GM23338 (cell line): ENCODE measurements at places on chromosomes 16 and 17. TPM values are rescaled to one million over a fixed set of nuclear protein-coding genes. Genes with fewer than 3 reads are reported as not detected.

GRCh38 chr17:63478814-63479494 is 2.1 kb downstream of the ACE start:
- H3K27me3 ChIP-seq: peaks cover 19% of the 10 kb centered on the region
- H3K27ac ChIP-seq: no peak overlapping the region
- no peak overlapping the region for H3K4me3 ChIP-seq
- DNase-seq: peak; percentile 94

GRCh38 chr16:82995924-82996441 is 369.2 kb downstream of the CDH13 start:
- no peak overlapping the region for H3K27ac ChIP-seq
- H3K36me3 ChIP-seq: no peaks in the 10 kb centered on the region

DNA sequence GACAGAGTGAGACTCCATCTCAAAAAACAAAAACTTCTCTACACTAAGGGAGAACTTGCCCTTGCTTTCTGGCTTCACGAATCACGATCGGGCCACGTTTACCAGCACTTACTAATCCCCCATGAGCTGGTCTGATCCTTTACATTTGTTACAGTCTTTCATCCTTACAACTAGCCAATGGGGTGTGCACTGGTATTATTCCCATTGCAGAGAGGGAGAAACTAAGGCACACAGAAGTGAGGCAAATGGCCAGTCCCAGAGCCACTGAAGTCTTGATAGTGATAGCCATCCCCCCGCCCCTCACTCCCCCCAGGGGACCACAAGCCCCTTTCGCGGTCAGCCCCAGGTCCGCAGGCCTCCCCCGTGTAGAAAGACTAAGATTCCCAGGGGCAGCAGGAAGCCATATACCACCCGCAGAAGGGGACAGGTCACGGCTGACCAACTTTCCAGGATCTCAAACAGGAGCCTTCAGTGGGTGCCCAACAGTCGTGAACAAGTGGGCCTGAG is 868 bp downstream of the NATD1 start:
- H3K36me3 ChIP-seq: no peaks in the 10 kb centered on the region
- peaks cover 28% of the 10 kb centered on the region for H3K4me1 ChIP-seq
- H3K27ac ChIP-seq: no peak overlapping the region
- H3K27me3 ChIP-seq: peaks cover 5% of the 10 kb centered on the region; the same call in 1 of the 2 replicates
- H3K4me3 ChIP-seq: peak overlapping the region; percentile 59

- H3K27me3 ChIP-seq: no peaks in the 10 kb centered on the region
- no peak overlapping the region for H3K27ac ChIP-seq
- H3K36me3 ChIP-seq: no peaks in the 10 kb centered on the region
- peaks cover 20% of the 10 kb centered on the region for H3K4me1 ChIP-seq
- H3K4me3 ChIP-seq: no peak overlapping the region
Measured at GRCh38 chr16:73527187-73527586, 479.3 kb upstream of the ZFHX3 start.

GRCh38 chr16:5730783-5731182 is 633.2 kb upstream of the EEF2KMT start:
- H3K36me3 ChIP-seq: no peaks in the 10 kb centered on the region
- H3K27me3 ChIP-seq: no peaks in the 10 kb centered on the region
- H3K4me1 ChIP-seq: no peaks in the 10 kb centered on the region
- H3K4me3 ChIP-seq: no peak overlapping the region
- no peak overlapping the region for H3K27ac ChIP-seq
- no peak for DNase-seq

GRCh38 chr17:7022781-7023571 is at the start of gene BCL6B:
Gene BCL6B, plus strand, starts transcription at chr17:7023050. Its CDS starts 622 bp downstream, at chr17:7023672.
- no peaks in the 10 kb centered on the region for H3K36me3 ChIP-seq
- peak within 1 kb of the TSS; percentile 74 for H3K4me3 ChIP-seq
- H3K27me3 ChIP-seq: peaks cover 34% of the 10 kb centered on the region
- no peak within 1 kb of the TSS for H3K27ac ChIP-seq
- peaks cover 37% of the 10 kb centered on the region for H3K4me1 ChIP-seq
- peak; percentile 68 for DNase-seq

- peaks cover 6% of the 10 kb centered on the region; the same call in 1 of the 2 replicates for H3K4me1 ChIP-seq
- no peak for DNase-seq
- no peak overlapping the region for H3K4me3 ChIP-seq
- H3K27ac ChIP-seq: no peak overlapping the region
- peaks cover 4% of the 10 kb centered on the region for H3K36me3 ChIP-seq
- no peaks in the 10 kb centered on the region for H3K27me3 ChIP-seq
Measured at GRCh38 chr16:30083216-30084055, 7.6 kb downstream of the PPP4C start.

- H3K4me1 ChIP-seq: peaks cover 22% of the 10 kb centered on the region
- no peak overlapping the region for H3K4me3 ChIP-seq
- no peaks in the 10 kb centered on the region for H3K27me3 ChIP-seq
- H3K36me3 ChIP-seq: no peaks in the 10 kb centered on the region
- DNase-seq: no peak
Measured at GRCh38 chr17:72266112-72266775, 145.4 kb downstream of the SOX9 start.

- no peak overlapping the region for H3K27ac ChIP-seq
- H3K4me1 ChIP-seq: peaks cover 14% of the 10 kb centered on the region; the same call in 1 of the 2 replicates
- H3K36me3 ChIP-seq: no peaks in the 10 kb centered on the region
- no peaks in the 10 kb centered on the region for H3K27me3 ChIP-seq
Measured at GRCh38 chr16:81746566-81746965, 32.5 kb upstream of the PLCG2 start.

DNA sequence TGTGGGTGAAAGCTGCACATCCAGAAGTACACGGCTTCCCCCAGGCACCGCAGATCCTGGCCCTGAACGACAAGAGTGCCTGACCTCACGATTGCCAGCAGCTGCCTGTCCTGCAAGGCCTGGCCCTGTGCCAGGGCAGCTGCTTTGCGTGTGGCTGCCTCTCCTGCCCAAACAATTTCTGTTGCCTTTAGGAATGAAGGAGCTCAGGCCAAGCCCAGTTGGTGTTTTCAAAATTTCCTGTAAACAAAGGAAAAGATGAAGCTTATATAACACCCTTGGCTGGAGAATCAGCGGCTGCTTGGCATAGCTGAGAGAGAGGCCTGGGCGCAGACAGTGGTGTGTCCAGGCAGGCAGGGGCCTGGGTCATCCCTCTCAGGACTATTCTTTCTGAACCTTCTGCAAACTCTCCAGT is 11.7 kb upstream of the SLC47A2 start:
- DNase-seq: no peak
- no peaks in the 10 kb centered on the region for H3K27me3 ChIP-seq
- H3K4me1 ChIP-seq: no peaks in the 10 kb centered on the region

- DNase-seq: no peak
- no peak overlapping the region for H3K27ac ChIP-seq
Measured at GRCh38 chr16:52384378-52384777, 162.6 kb downstream of the TOX3 start.

DNA sequence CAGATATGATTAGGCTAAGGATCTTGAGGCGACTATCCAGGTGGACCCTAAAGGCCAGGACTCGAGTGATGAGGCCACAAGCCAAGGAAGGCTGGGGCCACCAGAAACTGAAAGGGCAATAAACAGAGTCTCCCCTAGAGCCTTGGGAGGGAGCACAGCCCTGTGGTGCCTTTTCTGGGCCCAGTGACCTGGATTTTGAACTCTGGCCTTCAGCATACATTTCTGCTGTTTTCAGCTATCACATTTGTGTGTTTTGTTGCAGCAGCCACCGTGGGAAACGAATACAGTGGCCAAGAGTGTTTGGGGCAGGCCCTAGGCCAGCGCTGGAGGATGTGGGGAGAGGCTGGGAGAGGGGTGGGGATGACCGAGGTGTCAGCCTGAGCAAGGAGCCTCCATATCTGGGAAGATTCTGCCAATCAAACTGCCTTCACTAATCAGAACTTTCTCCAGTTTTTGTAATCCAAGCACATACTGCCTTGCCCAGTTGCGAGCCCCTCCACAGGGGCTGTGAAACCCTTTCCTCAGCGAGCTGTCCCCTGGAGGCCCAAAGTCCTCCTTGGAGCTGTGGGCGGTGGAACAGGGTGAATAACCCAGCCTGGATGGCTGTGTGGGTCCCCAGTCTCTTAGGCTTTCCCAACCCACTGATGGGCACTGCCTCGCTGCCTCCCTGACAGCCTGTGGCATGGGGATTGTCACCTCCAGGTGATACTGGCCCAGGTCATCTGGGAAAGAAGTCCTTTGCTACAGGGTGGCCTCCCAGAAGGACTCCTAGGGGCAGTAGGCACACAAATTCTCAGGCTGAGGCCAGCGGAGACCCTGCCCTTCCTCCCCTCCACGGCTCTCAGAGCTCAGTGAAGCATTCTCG is 16.8 kb downstream of the B9D1 start:
- no peak for DNase-seq
- H3K4me1 ChIP-seq: peaks cover 7% of the 10 kb centered on the region
- H3K4me3 ChIP-seq: no peak overlapping the region
- H3K27me3 ChIP-seq: no peaks in the 10 kb centered on the region
- no peak overlapping the region for H3K27ac ChIP-seq
- no peaks in the 10 kb centered on the region for H3K36me3 ChIP-seq

DNA sequence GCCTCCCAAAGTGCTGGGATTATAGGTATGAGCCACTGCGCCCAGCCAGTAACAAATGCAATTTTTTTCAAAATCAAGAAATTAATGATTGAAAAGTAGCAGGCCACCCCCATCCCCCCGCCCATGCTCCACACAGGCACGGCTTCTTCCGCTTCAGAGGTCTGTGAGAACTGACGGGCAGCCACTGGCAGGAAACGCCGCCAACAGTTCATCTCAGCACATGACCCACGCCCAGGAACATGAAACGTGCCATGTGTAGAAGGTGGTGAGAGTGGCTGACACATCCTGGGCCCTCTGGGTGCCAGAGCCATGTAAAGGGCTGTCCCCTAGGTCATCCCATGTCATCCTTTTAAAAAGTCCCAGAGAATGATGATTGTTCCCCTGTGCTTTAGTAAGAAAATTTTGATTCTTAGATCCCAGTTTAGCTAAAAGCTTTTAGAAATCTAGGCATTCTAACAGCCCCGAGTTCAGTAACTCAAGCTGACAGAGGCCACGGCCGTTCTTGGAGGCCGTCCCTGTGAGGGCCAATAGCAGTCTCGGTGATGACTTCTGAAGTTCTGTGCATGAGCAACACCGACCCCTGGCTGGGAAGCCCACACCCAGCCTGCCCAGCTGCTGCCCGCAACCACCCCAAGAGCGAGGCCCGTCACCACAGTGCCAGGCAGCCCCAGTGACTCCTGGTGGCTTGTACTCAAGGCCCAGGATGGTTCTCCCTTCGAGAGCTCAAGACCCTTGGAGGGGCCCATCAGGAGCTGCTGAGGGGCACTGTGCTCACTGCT is 52.1 kb downstream of the KLHDC4 start:
- no peak overlapping the region for H3K4me3 ChIP-seq
- no peak overlapping the region for H3K27ac ChIP-seq
- no peaks in the 10 kb centered on the region for H3K4me1 ChIP-seq
- H3K36me3 ChIP-seq: no peaks in the 10 kb centered on the region
- no peaks in the 10 kb centered on the region for H3K27me3 ChIP-seq

DNA sequence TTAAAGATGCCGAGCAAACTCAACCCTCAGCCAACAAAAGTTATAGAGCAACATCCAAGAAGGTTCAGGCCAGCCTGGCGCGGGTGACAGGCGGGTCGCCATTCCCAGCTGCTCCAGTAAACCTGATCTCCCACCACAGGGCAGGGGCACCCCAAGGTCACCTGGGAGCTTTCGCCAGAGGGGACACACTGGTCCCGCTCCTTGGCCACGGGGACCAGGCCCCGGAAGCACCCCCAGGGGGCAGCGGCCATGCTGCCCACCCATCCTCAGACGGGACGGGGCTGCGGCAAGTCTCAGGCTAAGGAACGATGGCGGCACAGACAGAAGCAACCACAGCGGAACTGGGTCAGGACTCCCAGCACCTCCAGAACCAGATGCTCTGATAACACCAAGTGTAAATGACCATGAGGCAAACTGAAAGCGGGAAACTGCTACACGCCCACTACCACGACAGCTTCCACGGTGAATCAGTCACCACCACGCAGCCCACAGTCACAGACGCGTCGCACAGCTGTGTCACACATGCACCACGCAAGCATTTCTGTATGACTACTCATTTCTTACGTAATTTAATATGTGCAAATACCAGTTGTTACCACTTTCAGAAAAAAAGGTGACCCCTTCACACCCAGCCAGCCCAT is 14.1 kb upstream of the CCDC154 start:
- no peaks in the 10 kb centered on the region for H3K27me3 ChIP-seq
- H3K27ac ChIP-seq: no peak overlapping the region
- H3K4me3 ChIP-seq: no peak overlapping the region
- no peaks in the 10 kb centered on the region for H3K36me3 ChIP-seq

- H3K4me1 ChIP-seq: no peaks in the 10 kb centered on the region
- no peak overlapping the region for H3K27ac ChIP-seq
- no peak for DNase-seq
- H3K36me3 ChIP-seq: no peaks in the 10 kb centered on the region
Measured at GRCh38 chr16:10111156-10111761, 71.0 kb downstream of the GRIN2A start.

Gene ZPBP2
- polyA plus RNA-seq: 0.28 TPM in 1 of 2 replicates, not detected in the other

Gene IL21R
- 0.42 and 0.83 TPM in 2 replicates for polyA plus RNA-seq

Gene KRTAP9-4
- not detected in 2 replicates for polyA plus RNA-seq

Gene KRTAP3-1
- not detected in 2 replicates for polyA plus RNA-seq
